ENCODE measurements at places on chromosomes 4 and X. TPM values are rescaled to one million over a fixed set of nuclear protein-coding genes. Genes with fewer than 3 reads are reported as not detected.

DUSP9 gene
- not detected for total RNA-seq

CEP44 gene
- 10.5 TPM for total RNA-seq

PAGE2 gene
- total RNA-seq: not detected

DNA sequence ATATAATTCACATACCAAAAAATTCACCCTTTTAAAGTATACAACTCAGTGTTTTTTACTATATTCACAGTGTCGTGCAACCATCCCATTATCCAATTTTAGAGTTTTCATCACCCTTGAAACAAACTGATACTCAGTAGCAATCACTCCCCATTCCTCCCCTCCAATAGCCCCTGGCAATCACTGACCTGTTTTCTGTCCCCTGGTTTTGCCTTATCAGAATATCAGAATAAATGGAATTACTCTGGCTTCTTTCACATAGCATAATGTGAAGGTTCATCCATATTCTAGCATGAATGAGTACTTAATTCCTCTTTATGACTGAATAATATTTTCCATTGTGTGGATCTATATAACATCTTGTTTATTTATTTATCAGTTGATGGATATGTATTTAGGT, 153.2 kb downstream of the AASDH start:
- H3K36me3 ChIP-seq: no peaks in the 10 kb centered on the region
- H3K27ac ChIP-seq: no peak overlapping the region
- no peak for DNase-seq

- DNase-seq: peak; percentile 59
- no peaks in the 10 kb centered on the region for H3K36me3 ChIP-seq
- no peaks in the 10 kb centered on the region for H3K27me3 ChIP-seq
- H3K4me3 ChIP-seq: no peak overlapping the region
- no peak overlapping the region for H3K27ac ChIP-seq
- no peaks in the 10 kb centered on the region for H3K4me1 ChIP-seq
These were observed 31.8 kb upstream of the IQSEC2 start for GRCh38 chrX:53312946-53313727.

GRCh38 chr4:121711263-121712000, 14.7 kb upstream of the ANXA5 start:
- H3K36me3 ChIP-seq: no peaks in the 10 kb centered on the region
- no peaks in the 10 kb centered on the region for H3K27me3 ChIP-seq
- peaks cover 9% of the 10 kb centered on the region for H3K4me1 ChIP-seq
- peak; percentile 89 for DNase-seq

DNA sequence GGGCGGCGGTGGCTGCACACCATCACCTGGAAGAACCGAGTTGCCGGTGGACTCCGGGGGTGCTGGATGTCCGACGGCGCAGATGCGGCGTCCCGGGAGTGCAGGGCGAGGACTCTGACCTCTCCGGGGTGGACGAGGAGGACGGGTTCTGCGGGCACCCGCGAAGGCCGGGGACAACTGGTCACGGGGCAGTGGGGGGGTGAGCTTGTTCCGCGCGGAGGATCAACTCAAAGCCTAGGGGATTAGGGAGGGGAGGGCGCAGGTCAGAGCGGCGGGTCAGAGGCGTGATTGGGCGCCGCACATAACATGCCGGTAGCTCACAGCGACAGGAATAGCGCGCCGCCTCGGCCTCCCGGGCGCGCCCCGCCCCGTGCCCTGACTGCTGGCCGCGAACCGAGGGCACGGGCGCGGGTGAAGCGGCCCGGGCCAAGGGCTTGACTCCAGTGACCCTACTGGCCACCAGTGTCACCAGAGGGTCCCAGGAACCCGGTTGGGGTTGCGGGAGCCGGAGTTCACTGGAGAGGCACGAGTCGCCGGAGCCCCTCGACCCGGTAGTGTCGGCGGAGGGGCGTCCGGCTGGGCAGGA, at the start of gene KLHL34:
Gene KLHL34, minus strand, starts transcription at position 179 of the 586 bp plus-strand sequence. CDS start 542 bp downstream, outside the sequence.
- H3K4me1 ChIP-seq: no peaks in the 10 kb centered on the region
- H3K36me3 ChIP-seq: no peaks in the 10 kb centered on the region
- H3K27me3 ChIP-seq: peaks cover 13% of the 10 kb centered on the region
- no peak for DNase-seq
- H3K27ac ChIP-seq: no peak within 1 kb of the TSS

DNA sequence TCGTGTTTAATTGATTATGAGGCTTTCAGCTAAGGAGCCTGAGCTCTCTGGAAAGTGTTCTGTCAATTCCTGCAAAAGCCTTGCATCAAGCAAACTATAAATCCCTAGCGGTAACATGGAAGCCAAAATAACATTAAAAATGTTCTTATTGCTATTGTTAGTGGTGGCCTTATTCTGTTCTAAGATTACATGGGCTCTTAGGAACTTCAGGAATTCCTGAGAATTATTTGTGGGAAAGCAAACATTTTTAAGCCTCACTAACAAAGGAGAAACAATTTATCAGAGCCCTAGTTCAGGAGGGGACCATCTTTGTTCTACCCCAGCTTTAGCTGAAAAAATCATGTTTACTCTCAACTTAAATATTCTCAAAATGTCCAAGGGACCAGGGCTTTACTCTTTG, 119.6 kb downstream of the PAPSS1 start:
- H3K4me1 ChIP-seq: no peaks in the 10 kb centered on the region
- no peaks in the 10 kb centered on the region for H3K27me3 ChIP-seq
- no peak for DNase-seq
- no peak overlapping the region for H3K27ac ChIP-seq

- no peaks in the 10 kb centered on the region for H3K36me3 ChIP-seq
- no peak for DNase-seq
- H3K27ac ChIP-seq: no peak overlapping the region
- no peaks in the 10 kb centered on the region for H3K27me3 ChIP-seq
- no peaks in the 10 kb centered on the region for H3K4me1 ChIP-seq
- no peak overlapping the region for H3K4me3 ChIP-seq
These were observed 176.8 kb upstream of the DCAF12L2 start for GRCh38 chrX:126342859-126343258.

- no peaks in the 10 kb centered on the region for H3K4me1 ChIP-seq
- H3K27me3 ChIP-seq: no peaks in the 10 kb centered on the region
- no peaks in the 10 kb centered on the region for H3K36me3 ChIP-seq
- DNase-seq: no peak
These were observed 575.3 kb downstream of the TRIML1 start for GRCh38 chr4:188714501-188714900.
